ENCODE measurements at places on chromosomes 5 and 9.
A peak's percentile ranks its signal among the peaks of the same experiment; 100 is the strongest.

DNA sequence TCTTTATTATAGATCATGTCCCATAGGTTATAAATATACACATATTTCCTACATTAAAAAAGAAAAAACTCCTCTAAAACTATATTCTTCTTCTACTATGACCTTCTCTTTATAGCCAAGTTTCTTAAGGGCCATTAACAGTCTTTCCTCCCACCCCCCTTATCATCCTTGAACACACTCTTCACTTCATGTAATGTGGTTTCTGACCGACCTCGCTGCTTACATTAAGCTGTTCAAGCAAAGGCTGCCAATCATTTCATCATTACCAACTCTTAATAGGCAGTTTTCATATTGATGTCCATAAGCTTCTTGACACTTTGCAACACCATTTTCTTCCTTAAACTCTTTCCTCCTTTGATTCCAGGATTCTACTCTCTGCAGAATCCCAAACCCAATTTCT, 283.0 kb upstream of the PCSK5 start:
- no peak for DNase-seq

- no peak for DNase-seq
These were observed 80.0 kb upstream of the JAK2 start for GRCh38 chr9:4905135-4905490.

DNA sequence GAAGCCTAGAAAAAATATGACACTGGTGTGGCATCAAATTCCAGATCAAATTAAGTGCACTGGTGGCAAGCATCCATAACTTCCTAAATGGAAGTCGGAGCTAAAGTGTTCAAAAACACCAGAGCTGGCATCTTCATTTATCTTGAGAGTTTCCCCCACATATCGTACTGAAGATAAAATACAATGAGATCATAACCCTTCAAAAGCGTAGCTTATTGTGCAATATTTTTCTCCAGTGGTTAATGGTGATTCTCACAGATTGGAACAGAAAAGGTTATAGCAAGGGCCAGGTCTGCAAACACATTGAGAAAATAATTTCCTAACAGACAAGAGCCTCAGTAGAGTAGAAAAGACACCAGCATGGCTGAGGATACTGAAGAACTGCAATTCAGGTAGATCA, 147.6 kb downstream of the SEMA5A start:
- no peak for DNase-seq

- DNase-seq = no peak
These were observed 12.8 kb upstream of the FBXL7 start for GRCh38 chr5:15487228-15487627.

- no peak for DNase-seq
These were observed 25.5 kb downstream of the ABHD17B start for GRCh38 chr9:71885467-71885866.

DNA sequence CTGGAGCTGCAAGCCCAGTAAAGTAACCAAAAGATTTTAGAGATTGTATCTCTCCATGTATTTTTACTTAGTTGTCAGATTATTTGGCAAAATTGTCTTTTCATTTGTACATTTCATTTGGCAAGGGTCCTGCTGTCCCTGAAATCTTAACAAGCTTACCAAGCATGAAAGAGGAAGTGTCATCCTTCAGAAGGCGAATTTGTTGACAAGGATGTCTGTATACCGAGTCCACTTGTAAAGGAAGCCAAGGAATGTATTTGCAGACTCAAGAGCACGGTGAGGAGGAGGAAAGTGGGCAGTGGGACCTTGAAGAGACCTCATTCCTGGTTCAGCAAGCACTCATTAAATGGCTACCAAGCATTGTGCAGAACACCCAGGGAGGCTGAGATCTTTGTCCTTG, 7.5 kb upstream of the OTULINL start:
- DNase-seq = no peak

DNA sequence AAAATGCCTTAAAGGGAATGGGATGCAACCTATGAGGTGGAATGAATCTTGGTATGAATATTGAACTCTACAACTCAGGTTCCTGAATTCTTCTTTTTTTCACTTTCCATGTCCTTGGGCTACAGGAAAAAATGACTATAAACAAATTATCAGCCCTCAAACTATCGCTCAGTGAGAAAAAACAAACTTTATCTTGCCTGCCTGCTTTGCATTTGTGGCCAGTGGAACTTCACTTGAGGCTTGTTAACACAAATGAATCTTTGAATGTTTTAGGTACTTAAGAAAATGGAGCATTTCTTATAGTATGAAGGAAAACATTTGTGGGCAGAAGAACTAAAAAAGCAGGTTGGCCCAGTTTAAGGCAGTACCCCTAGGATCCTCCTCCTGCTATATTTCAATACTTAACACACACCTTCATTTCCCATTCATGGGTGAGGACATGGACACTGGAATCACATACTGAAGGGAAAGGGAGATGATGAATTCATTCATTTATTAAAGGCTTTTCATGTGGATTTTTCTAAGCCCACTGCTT, 34.1 kb downstream of the ELOVL7 start:
- no peak for DNase-seq

- no peak for DNase-seq
These were observed 183.3 kb downstream of the MED10 start for GRCh38 chr5:6194906-6195612.

DNA sequence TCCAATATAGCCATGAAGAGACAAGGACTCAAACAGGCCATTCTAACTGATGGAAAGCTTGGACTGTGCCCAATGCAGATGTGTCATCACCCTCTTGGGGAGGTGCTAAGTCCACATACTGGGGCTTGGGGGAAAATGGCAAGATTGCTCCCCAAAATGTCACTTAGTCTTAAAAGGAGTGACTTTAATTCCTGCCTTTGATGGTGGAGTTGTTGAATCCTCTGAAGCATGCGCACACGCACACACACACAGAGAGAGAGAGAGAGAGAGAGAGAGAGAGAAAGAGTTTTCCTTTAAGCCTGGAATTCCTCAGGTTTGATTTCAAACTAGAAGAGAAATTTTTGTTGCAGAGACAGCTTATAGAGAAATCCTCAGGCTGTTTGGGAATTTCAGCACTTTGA, 161.9 kb upstream of the GAS1 start:
- DNase-seq = no peak

DNA sequence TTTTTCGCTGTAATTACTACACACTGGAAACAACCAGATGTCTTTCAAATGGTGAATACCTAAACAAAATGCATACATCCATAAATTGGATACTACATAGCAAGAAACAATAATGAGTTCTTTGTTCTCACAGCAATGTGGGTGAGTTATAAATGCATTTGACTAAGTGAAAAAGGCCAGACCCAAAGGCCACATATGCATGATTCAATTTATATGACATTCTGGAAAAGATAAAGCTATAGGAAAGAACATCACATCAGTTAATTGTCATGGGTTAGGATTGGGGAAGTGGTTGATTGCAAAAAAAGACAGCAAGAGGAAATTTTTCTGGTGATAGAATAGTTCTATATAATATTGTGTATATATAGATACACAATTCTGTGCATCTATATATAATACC, 198.9 kb downstream of the CYLC2 start:
- no peak for DNase-seq

GRCh38 chr5:96961053-96961452, 25.2 kb downstream of the LNPEP start:
- peak; percentile 46 for DNase-seq

- DNase-seq = no peak
These were observed 66.2 kb downstream of the IZUMO3 start for GRCh38 chr9:24479361-24480059.
